ENCODE measurements at places on chromosomes 5 and 9.

GRCh38 chr9:94788570-94789105 lies 62.1 kb downstream of the AOPEP start:
- DNase-seq = no peak

GRCh38 chr5:141632650-141633049 lies 4.0 kb downstream of the HDAC3 start:
- DNase-seq = no peak

- DNase-seq = no peak
Measured at GRCh38 chr5:151142933-151143332, 14.6 kb downstream of the ANXA6 start.

GRCh38 chr5:137122558-137122957 lies 376.6 kb downstream of the SPOCK1 start:
- no peak for DNase-seq

DNA sequence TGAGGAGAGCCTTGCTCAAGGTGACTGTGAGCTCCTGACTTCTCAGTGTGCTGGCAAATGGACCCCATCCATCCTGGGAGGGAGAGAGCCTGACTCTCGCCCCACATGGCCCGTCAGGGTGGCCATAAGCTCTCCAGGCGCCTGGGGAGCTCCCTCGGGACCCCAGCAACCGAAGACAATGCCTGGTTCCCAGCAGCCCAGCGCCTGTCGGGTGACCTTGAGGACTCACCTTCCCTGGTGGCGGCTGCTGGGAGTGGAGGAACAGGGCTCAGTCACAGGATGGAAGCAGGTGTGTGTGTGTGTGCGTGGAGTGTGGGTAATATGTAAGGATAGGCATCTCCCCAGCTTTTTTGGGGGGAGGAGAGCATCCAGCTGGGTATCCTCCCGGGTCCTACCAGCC lies 190.3 kb downstream of the MELK start:
- DNase-seq = no peak

DNA sequence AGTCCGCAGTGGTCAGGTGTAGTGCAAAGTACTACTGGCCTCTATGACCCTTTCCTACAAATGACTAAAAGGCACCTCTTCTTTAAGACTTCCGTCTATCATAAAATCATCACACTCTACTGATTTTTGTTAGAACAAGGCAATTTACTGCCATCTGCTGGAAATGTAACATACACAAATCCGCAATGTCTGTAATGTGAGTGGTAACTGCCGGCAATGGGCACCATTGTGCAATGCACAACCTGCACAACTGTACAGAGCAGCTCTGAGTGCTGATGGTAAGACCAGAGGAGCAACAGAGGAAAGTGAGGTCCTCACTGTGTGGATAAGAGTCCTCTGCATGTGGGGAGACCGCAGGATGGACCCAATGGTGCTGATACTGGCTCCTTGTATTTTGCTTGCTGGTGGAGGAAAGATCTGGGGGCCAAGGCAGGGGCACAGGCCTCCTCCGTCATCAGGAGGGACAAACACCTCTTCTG lies 103.7 kb downstream of the ATPSCKMT start:
- DNase-seq = no peak

GRCh38 chr9:127509261-127509954 lies 58.1 kb downstream of the LRSAM1 start:
- DNase-seq = no peak

- no peak for DNase-seq
Measured at GRCh38 chr9:98654247-98654646, 54.5 kb downstream of the GABBR2 start.

DNA sequence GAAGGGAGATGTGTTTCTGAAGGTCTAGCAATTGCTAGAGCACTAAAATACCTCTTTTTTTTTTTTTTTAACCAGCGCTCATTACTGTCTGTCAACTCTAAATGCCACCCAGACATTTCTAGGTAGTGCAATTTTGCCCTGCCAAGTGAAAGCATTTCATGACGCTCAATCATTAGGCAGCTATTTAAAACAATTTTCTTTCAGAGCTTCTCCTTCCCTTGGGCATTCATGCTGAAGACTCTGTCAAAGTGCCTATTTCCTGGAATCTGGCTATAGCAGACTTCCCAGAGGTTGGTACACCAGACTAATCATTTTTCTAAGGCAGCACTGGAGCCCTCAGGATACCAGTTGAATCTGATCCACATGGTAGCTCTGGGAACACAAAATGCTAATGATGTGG lies 97.0 kb upstream of the ANKRD55 start:
- DNase-seq = no peak

GRCh38 chr5:56176155-56176798 lies 56.9 kb downstream of the ANKRD55 start:
- no peak for DNase-seq

- no peak for DNase-seq
Measured at GRCh38 chr5:139678751-139679750, 30.9 kb downstream of the CXXC5 start.

DNA sequence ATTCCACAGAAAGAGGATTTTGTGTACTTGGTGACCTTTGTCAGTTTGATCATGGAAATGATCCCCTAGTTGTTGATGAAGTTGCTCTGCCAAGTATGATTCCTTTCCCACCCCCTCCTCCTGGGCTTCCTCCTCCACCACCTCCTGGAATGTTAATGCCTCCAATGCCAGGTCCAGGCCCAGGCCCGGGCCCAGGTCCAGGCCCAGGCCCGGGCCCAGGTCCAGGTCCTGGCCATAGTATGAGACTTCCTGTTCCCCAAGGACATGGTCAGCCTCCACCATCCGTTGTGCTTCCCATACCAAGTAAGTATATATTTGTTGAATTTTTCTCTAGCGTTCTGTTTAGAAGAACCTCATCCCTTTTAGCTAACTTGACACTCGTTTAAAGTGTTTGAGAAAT lies 30.0 kb downstream of the RBM27 start:
- DNase-seq = no peak

- DNase-seq = no peak
Measured at GRCh38 chr5:851553-851952, 767 bp upstream of the ZDHHC11 start.

- DNase-seq = no peak
Measured at GRCh38 chr9:110389148-110389750, 51.6 kb upstream of the TXNDC8 start.

DNA sequence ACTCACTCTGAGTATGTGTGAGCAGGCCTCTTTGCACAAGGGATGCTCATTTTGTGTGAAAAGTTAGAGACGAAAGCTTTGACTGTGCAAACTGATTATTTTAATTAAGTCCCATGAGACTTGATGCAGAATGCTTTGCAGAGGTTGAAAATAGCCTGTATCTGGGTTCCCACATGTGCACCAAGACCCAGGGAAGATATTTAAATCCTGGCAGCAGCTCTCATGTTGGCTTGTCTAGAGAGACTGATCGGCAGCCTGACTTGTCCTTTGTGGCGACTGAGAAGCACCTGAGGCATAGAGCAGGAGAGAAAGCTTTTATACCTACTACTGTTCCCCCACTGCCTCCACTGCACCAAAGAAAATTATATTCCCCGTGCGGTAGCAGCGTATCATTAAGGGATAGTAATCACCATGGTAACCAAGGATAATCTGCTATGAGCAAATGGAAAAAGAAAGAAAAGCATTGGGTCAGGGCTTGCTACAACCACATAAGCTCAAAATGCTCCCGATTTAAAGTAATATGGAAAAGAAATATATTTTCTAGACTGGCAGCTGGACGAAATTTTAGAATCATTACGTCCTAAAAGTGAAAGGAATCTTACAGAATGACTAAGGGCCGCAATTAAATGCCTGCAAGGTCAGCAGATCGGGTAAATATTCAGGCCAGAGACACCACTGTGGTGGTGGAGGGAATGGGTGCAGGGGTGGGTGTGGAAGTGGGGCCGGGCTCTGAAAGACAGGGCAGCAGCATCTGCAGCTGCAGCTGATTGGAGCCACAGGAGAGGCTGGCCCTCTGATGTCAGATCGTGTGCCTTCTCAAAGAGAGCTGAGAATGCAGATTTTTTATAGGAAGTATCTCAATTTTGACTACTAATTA lies 135.3 kb upstream of the EPB41L4A start:
- no peak for DNase-seq

DNA sequence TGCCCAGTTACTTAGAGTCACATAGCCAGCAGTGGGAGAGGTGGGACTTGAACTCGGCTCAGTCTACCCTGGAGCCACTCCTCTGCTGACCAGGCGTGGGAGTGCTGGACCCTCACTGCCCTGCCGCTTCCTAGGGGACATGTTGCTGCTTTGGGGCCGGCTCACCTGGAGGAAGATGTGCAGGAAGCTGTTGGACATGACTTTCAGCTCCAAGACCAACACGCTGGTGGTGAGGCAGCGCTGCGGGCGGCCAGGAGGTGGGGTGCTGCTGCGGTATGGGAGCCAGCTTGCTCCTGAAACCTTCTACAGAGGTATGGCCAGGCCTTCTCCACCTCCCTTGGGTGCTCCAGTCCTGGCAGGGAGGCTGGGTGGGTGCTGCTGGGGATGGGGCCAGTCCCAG lies 3.4 kb upstream of the CACFD1 start:
- DNase-seq = no peak

DNA sequence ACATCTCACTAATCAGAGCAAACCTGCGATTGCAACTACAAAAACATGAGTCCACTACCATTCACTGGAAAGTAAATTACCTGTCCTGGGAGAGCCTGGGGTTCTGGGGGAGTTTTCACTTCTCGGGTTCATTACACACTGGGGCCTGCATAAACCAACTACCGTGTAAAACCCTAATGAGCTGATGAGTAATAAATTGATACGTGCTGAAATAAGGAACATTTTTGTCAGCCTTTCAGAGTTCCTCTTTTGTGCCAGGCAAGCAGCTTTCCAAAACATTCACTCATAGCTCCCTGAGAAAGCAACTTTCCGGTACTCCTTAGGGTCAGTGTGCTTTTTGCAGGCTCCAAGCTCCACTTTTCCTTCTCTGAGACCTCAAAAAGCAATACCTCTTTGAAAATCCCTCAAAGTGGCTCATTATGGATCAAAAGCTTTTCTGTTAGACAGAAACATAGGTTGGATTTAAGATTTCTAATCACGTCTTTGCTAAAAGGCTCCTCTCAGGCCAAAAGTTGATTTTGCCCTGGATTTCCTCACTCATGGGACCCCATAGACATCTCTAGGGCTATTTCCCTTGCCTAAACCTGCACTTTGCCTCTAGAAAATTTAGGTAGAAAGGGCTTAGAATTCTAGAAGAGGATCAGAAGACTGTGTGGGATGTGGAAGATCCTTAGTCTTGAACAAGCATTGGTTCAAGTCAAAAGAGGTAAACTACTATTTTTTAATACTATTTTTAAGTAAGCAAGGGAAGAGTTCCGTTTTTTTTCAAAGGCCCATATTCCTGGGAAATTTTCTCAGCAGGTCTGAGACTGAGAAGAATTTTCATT lies 74.8 kb downstream of the ST8SIA4 start:
- no peak for DNase-seq

DNA sequence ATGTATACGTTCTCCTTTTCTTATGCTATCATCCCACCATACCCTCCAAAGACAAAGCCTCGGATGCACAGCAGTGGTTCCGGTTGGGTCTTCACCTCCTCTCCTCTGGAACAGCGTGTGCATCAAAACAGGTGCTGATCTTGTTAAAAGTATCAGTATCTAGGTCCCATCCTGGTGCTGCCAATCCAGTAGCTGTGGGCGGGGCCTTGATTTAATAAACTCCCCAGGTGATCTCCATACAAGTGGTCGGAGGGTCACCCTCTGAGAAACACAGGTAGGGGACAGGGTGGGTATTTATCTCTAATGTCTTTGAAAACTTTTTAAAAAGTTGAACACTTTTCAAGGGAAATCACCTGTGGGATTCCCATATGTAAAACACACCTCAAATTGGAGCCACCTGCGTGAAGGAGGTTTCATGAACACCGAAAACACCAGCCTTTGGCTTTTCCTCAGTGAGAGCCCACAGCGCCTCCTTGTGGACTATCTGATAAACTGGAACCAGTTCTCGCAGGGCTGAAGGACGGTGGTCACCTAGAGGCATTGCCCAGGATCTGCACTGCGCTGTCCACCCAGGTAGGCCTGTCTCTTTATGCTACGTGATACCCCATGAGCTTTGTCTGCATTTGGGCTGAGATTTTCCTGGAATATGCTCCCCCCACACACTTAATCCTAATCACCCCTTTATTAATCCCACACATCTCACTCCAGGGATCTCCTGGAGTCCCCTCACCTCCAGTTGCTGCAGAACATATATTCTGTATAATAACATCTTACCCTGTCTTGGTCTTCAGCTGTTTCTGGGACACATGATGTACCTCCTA lies 80.5 kb upstream of the EPB41L4B start:
- no peak for DNase-seq

DNA sequence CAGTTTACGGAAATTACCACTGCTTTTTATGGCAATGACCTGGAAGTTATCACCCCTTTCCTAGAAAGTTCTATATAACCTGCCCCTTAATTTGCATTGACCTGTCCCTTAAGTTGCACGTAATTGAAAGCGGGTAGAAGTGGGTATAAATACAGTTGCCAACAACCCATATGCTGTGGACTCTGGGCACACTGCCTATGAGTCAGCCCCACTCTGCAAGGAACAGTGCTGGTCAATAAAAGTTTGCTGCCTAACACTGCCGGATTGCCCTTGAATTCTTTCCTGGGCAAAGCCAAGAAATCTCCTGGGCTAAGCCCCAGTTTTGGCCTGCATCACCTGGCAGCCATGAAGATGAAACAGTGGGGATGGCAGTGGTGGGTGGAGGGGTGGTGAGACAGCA lies 23.9 kb upstream of the CLPTM1L start:
- no peak for DNase-seq

DNA sequence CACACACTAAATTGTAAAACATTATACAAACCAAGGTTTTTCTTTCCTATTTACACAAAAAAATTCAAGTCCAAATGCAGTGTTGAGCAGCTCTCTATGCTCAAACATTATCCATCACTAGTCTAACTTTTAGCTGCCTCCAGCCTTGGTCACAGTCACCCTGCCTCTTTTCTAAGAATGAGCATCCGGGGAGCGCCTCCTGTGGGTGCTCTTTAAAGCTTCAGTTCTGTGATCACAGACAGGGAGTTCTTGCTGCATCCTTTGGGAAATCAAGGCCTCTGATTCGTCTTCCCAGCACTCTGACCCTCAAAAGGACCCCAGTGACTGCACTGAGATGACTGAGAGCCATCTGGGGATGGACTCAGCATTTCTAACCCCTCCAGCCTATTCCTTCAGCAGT lies 289.6 kb downstream of the SEC61B start:
- DNase-seq = no peak

DNA sequence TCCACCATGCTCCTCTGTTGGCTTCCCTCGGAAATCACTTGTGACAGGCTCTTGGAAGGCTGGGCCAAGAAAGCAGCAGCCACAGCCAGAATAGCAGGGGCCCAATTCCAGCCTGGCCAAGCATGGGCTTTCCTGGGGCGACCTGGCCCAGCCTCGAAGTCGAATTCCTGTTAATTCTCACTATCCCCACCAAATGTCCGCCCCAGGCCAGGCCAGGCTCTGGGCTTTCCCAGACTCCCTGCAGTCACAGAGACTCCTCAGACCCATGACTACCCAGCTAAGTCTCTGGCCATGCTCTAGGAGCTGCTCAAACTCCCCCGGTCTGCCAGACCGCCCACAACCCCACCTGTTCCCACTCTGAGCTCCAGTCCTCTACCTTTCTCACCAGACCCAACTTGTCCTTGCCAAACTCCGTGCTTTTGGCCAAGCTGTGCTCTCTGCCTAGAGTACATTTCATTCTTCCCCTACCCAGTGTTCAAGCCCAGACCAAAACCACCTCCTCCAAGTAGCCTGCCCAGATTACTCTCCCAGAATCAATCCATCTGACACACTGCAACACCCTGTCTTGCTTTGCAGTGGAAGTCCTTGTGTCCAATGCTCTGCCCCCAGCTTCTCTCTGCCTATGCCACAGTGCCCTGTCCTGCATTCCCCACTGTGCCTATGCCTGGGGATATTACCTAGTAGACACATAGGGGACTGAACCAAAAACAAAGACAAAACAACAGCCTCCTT lies 26.2 kb downstream of the SHB start:
- DNase-seq = no peak
